ENCODE measurements at places on chromosomes 16 and 17.

GRCh38 chr16:77660311-77660710 is 62.0 kb upstream of the NUDT7 start:
- peak; percentile 69 for DNase-seq

- no peak for DNase-seq
Measured at GRCh38 chr17:83194761-83195329, 115.4 kb downstream of the METRNL start.

- DNase-seq = no peak
Measured at GRCh38 chr17:16211590-16211989, 3.7 kb downstream of the NCOR1 start.

- DNase-seq = no peak
Measured at GRCh38 chr16:66903544-66904427, 14.9 kb downstream of the CDH16 start.
